ENCODE measurements at places on chromosomes 12 and 14. TPM values are rescaled to one million over a fixed set of nuclear protein-coding genes. Genes with fewer than 3 reads are reported as not detected.

Gene PRR4
- 0.47 TPM for total RNA-seq

Gene ENO2
- 32.5 TPM for total RNA-seq

Gene SLC10A1
- not detected for total RNA-seq

Gene MYF6
- not detected for total RNA-seq

Gene MEG3
- 24.7 TPM for total RNA-seq

Data from smooth muscle cell of the coronary artery (primary cell).